A549 (cell line): ENCODE measurements at places on chromosomes 6 and 20. TPM values are rescaled to one million over a fixed set of nuclear protein-coding genes. Genes with fewer than 3 reads are reported as not detected.

DNA sequence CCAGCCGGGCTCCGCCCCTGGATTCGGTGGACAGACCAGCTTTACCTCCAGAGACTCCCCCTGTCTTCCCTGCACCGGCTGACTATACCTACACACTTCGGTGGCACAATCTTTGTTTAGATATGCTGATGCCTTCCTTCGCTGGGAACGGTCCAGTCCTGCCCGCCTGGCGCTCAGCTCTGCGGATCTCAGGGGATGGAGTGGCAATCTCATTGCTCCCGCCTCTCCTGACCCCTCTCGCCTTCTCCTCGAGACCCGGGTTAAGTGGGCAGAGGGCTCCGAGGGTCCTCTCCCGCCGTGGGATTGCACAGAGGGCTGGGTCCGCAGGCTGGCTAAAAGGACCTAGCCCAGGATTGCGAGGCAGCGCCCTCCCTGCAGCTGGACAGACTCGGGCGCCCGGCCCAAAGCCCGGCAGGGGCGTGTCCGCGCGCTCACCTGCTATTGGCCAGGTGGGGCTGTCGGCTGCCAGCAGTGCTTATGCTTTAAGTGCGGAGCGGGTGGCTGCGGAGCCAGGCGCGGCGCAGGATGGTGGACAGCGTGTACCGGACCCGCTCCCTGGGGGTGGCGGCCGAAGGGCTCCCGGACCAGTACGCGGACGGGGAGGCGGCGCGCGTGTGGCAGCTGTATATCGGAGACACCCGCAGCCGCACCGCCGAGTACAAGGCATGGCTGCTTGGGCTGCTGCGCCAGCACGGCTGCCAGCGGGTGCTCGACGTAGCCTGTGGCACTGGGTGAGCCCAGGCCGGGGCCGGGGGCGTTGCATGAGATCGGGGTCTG, at the start of gene GNMT:
Gene GNMT, plus strand, starts transcription at position 512 of the 777 bp plus-strand sequence. Its CDS starts 14 bp downstream, at position 526.
- no peak for DNase-seq

GRCh38 chr6:41023114-41023513, 15.9 kb downstream of the UNC5CL start:
- DNase-seq = no peak

The EGFL8 gene
- 2.8 to 3.1 TPM (median 2.9 TPM) in 3 replicates for polyA plus RNA-seq

DNA sequence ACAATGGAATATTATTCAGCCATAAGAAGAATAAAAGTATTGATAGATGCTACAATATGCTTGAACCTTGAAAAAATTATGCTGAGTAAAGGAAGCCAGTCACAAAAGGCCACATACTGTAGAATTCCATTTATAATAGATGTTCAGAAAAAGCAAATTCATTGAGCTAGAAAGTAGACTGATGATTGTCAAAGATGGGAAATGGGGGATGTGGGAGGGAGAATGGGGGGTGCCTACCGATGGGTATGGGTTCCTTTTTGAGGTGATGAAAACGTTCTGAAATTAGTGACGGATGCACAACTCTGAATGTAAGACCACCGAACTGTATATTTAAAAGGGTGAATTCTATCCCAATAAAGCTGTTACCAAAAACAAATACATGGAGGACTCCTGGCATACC, 18.4 kb downstream of the UBE2V1 start:
- DNase-seq = no peak

DNA sequence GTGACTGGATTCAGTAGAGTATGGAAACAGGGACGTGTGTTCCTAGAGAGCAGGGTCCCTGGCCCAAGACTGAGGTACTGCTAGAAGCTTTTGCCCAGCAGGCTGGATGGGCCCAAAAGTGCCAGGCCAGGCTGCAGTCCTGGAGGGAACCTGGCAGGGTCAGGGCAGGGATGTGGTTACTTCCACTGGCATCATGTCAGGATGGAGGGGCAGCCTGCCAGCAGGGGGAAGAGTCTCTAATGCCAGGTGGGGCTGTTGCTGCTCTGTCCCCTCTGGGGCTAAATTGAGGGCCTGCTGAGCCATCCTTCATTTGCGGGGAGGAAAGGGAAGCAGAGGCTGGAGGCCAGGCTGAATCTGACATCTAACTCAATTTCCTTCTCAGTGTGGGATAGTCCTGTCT, 17.2 kb downstream of the ZDHHC14 start:
- no peak for DNase-seq

The MAP7 gene
- polyA plus RNA-seq = 49.5 to 65.0 TPM (median 60.6 TPM) in 3 replicates

DNA sequence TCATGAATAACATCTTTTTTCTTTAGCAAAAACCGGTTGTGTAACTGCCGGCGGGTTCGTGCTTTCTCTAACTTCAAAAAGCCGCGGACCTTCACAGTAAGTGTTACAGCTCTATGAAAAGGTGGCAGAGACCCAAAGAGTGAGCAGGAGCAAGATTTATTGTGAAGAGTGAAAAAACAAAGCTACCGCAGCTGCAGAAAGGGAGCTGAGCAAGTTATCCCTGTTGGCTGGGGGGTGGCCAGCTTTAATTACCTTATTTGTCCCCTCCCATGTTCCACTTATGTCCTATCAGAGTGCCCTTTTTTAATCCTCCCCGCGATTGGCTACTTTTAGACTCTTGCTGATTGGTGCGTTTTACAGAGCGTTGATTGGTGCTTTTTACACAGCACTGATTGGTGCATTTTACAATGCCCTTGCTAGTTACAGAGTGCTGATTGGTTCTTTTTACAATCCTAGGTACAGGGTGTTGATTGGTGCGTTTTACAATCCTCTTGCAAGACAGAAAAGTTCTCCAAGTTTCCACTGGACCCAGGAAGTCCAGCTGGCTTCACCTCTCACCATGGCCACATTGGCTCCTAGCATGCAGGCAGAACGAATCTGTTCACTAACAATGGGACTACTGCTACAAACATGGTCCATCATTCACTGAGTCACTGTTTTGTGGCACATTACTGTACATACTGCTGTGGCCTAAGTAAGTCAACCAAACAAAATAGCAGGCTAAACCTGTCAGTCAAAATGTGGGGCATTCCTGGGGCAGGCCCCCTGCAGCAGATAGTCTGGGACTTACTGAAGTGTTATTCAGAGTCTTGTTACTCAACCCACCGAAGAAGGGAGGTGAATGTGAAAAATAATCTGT, 52.8 kb downstream of the MYLIP start:
- DNase-seq = no peak

DNA sequence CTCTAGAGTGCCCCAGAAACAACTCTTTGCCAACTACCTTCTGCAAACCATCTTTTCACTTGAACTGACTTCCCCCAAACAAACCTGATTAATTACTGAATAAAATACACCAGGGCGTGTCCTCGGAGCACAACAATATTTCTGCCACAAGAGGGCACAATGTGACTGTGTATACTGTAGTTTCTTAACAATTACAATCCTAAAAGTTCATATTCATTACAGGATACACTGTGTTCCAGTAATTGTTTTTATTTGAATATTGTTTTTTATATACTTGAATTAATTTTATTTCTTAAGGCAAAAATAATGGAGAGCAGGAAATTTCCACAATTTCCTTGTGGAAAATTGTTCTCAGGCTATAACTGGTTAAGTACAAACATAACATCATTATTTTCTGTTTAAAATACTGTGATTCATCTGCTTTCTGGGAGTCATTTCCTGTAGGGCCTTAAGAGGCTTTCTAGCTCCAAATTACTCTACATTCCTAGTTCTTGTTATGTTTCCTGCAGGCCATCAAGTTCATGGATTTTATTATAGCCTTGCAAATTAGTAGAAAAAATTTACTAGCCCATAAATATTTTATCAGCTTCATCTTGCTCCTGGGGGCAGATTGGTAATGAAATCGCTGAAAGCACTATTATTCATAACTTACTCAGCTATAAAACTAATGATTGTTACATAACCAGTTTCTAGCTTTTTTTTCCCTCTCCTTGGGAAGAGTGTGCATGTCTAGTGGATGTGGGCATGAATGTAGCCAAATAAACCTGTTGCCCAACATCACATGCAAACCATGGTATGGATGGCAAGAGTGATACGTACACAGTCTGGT, 51.9 kb upstream of the SLC22A16 start:
- peak; percentile 28 for DNase-seq

DNA sequence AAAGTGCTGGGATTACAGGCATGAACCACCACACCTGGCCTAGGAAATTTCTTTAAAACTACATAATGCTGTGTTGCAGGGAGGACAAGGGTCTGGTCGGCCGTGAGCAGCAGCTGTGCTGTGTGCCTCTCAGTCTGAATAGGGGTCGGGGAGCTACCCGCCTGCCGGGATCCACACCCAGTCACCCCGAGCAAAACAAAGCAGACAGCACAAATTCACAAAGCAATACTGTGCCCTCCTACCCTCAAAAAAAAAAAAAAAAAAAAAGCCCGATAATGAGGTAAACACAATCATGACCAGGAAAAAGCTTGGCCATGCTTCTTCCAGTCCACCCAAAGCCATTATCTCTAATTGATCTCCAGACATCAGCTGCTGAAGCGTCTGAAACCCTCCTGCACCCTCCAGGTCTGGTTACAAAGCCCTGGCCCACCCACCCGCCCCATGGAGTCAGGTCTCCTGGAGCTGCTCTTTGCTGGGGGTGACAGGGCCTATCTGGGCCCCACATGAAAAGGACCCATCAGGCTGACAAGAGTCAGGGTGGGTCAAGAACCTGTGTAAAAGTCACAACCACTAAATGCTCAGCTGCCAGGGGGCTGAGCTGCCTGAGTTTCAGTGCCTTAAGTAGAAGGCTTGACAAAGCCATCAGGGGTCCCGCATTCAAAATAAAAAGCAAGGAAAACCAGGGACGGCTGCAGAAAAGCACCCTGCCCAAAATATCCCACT, 88.2 kb downstream of the NOL4L start:
- no peak for DNase-seq

- DNase-seq = no peak
Measured at GRCh38 chr6:108119769-108120141, 45.2 kb upstream of the OSTM1 start.

The ZBTB9 gene
- polyA plus RNA-seq = 9.1 to 9.9 TPM (median 9.5 TPM) in 3 replicates

DNA sequence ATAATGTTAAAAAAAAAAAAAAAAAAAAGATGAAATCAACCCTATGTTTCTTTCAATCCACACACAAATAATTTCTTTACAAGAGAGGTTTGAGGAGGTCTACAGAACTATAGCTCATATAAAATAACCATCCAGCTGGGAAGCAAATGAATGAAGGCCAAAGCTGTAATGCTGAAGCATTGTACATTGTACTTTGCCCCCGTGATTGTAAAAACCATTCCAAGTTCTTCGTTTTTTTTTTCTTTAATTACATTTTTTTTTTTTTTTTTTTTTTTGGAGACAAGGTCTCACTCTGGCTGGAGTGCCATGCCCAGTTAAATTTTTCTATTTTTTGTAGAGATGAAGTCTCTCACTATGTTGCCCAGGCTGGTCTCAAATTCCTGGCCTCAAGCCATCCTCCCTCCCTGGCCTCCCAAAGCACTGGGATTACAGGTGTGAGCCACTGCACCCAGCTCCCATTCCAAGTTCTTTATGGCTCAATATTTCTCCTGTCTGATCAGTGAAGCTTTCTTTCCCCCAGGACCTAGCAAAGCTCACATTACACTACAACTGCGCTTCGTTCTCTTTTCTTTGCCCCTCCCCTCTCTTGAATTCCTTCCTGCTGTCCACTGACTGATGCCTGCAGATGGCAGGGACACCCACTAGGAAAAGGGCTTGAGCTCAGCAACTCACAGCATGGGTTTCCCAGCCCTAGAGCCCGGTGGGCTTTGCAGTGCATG, 53.0 kb upstream of the NOP56 start:
- DNase-seq = no peak

DNA sequence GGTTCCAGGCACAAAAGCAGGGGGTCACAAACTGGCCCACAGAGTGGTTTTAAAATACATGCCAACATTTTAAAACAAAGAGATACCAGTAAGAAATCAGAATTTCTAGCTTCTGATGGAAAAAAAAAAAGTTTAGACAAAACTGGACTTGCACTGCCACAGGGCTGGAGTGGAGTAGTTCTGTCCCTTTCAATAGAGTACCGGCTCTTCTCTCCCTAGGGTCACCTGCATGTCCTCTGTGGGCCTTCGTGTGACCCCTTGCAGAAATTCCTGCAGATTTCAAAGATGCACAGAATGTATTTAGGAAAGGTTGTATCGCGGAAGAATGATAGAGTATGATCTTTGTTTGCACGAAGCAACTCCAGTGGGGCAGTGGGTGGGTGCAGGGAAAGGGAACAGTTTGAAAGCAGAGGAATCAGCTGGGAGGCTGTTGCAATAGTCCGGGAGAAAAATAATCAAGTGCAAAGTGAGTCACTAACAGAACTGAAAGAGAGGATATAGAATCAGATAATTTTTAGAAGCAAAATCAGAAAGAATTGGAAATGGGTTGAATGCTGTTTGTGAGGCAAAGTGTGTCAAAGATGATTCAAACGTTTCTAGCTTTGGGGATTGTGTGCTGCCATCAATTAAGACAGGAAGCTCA, 97.3 kb upstream of the STXBP5 start:
- no peak for DNase-seq

The TRIM15 gene
- 0.04 to 0.09 TPM (median 0.08 TPM) in 3 replicates for polyA plus RNA-seq

DNA sequence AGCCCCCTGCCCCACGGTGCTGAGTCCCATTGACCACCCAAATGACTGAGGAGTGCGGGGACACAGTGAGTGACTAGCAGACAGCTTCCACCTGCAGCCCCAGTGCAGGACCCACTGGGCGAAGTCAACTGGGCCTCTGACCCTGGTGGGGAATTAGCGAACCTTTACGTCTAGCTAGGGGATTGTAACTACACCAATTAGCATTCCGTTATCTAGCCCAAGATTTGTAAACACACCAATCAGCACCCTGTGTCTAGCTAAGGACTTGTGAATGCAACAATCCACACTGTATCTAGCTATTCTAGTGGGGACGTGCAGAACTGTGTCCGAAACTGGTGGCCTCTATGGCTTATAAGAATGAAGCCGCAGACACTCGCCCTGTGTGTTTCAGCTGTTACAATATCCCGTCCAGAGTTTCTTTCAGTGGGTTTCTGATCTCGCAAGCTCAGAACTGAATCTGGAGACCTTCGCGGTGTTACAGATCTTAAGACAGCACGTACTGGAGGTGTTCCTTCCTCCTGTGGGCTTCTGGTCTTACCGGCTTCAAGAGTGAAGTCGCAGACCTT, 21.1 kb upstream of the GMPR start:
- no peak for DNase-seq

DNA sequence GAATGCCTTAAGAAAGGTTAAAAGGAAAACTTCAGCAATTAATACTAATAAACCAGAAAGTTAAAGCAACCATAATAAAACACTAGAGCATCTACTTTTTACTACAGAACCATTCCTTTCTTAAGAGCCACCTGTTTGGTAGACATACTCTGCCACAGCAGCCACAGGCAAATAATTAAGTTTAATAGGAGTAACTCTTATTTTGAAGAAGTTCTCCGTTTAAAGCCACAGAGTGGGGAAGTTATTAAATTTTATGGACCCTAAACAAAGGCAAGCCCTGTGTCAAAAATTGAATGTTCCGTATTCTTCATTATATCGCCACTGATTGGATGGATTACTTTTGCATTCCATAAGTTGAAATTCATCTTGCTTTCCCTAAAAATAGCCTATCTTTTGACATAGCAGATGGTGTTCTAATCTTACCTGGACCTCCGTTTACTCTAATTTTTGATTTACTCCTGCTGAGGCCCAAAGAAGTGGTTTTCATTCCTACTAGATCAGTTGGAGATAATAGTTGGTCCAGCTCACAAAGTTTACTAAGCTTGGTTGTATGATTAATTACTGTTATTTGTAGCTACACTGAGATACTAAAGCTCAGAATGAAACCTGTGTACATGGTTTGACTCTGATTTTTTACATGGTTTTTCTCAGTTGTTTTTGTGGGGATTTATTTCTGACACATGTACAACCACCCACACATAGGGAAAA, 140.4 kb upstream of the SUPT3H start:
- no peak for DNase-seq

GRCh38 chr20:47502271-47503239, 868 bp downstream of the NCOA3 start:
- peak; percentile 52 for DNase-seq

The YTHDF1 gene
- 33.4 to 37.9 TPM (median 37.8 TPM) in 3 replicates for polyA plus RNA-seq

GRCh38 chr6:12083763-12084162, 71.7 kb downstream of the HIVEP1 start:
- no peak for DNase-seq

GRCh38 chr20:46715292-46715756, 5.9 kb downstream of the SLC2A10 start:
- DNase-seq = peak; percentile 46
